ENCODE measurements at places on chromosomes 7 and 10.

DNA sequence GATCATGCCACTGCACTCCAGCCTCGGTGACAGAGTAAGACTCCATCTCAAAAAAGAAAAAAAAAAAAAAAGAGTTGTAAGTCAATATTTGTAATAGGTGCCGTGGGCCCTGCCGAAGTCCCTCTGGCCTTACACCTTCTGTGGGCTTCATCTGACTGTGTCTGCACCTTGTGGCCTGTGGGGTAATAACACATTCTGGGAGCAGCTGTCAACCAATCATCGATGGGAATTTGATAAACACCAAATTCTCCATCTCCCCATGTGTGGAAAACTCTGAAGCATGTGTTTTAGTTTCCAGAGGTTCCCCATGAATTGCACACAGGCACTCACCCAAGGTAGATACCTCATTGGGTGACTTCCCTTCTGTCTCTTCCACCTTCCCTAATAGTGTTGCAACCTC lies 10.8 kb downstream of the ZNF394 start:
- DNase-seq, result no peak

DNA sequence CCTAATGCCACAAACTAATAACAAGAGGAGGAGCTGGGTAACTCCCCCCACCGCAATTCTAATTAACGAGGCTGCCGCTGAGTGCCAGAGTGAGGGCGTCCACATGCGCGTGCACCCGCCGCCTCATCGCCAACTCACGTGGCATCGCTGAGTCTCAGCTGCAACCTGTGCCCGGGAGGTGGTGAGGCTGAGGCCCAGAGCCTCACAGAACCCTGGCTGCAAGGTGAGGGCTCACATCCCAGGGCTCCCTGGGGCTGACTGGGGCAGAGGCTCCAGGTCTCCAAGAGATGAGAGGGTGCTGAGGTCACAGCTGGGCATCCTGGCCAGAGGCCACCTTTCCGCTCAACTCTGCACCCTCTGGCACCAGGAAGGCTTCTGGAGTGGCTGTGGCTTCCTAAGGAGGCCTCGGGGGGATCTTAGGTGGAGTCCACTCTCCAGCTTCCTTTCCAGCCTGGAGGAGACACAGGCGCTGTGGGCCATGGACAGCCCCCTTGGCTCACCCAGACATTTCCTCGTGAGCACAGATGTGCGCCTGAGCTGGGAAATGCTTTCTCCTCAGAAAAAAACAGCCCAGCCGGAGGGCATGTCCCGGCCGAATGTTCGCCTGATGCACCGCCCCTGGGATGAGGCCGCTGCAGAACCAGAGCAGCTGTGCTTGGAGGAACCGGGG lies 242.6 kb downstream of the MAD1L1 start:
- DNase-seq, result no peak

- no peak for DNase-seq
Measured at GRCh38 chr10:86649471-86650150, 4.7 kb upstream of the OPN4 start.

- DNase-seq, result no peak
Measured at GRCh38 chr7:27244488-27245123, 2.0 kb downstream of the EVX1 start.

DNA sequence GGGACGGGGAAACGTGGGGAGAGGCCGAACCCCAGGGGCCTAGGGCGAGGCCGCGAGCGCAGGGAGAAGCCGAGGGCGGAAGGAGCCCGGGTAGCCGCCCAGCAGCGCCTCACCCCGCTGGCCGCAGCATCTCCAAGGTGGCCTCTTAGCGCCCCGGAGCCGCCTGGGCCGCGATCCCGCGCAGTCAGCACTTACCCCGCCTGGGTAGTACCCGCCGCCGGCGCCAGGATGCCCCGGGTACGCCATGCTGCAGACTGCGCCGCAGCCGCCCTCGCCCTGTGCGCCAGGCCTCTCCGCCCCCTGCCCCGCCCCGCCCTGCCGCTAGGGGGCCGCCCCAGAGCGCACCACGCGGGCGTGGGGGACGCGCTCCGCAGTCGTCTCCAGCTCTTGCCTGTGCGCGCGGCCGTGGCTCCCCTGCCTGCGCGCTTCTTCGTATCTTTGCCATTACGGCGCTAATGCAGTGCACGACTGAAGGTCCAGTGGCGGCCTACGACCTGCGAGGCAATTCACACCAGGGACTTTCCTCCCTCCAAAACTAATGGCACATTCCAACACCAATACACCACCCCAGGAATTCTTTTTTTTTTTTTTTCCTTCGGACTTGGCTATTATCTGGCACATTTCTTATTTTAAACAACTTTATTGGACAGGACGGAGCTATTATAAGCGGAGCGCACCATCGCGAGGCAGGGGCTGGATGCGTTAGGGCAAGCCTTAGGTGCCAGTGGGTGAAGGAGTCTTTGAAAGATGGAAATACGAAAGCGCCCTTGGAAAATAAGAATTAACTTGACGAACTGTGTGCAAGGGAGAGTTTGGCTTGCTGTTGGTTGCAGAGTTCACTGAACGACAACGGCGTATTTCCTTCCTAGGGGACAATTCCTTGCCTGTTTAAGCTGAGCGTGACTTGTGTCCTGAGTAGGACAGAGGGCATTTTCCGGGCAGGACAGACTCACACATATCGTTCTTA lies at the start of gene SRI:
Gene SRI (minus strand): TSS at position 258 of the 967 bp plus-strand sequence. CDS start 12 bp downstream, at position 246.
- DNase-seq, result peak; percentile 78

DNA sequence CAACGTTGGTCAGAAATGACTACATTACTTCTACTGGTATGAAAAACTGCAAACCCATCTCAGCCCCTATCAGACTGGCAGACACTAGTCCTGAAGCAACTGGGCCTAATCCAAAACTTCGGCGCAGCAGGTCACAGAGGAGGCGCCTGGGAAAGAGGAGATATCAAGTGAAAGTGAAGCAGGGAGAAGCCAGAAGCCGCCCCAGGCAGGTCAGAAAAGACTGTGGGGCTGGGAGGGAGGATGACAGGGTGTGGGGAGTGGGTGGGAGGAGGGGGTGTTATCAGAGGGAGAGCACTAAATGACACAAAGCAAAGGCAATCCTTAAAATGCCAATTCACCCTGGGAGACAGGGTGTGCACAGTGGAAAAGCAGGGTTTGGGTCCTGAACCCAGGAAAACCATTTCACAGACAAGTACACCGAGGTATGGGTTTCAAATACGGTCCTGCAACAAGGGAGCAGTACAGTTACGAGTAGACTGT lies 731 bp downstream of the CHCHD3 start:
- no peak for DNase-seq

DNA sequence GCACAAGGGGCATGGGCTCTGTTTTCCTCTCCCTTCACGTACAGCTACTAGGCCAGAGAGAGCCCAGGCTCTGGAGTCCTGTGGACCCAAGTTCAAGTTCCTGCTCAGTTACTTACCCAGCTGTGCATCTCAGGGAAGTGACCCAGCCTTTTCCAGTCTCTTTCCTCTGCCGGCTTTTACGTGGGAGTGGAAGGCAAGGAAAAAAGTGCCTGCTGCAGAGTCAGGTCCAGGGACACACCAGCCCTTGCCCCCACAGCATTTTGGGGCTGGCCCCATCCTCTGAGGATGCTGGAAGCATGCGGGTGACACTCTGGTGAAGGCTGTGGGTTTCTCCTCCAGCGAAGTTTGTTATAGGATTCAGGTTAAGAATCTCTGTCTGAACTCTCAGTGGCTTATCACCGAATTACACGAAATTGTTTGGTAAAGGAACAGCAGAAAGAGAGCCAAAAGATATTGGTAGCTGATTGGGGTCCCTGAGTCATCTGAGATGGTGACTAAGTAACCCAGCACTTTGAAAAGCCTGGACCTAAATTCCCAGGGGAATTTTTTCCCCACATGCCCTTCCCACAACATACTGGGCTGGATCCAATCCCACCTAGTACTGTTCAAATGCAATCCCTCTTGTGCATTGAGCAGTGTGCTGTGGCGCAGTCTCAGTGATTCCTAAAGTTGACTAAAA lies 424.3 kb downstream of the RPS24 start:
- no peak for DNase-seq
